ENCODE measurements at places on chromosomes 11 and 22.

GRCh38 chr11:44621140-44621681, 55.7 kb downstream of the CD82 start:
- DNase-seq = peak; percentile 57

DNA sequence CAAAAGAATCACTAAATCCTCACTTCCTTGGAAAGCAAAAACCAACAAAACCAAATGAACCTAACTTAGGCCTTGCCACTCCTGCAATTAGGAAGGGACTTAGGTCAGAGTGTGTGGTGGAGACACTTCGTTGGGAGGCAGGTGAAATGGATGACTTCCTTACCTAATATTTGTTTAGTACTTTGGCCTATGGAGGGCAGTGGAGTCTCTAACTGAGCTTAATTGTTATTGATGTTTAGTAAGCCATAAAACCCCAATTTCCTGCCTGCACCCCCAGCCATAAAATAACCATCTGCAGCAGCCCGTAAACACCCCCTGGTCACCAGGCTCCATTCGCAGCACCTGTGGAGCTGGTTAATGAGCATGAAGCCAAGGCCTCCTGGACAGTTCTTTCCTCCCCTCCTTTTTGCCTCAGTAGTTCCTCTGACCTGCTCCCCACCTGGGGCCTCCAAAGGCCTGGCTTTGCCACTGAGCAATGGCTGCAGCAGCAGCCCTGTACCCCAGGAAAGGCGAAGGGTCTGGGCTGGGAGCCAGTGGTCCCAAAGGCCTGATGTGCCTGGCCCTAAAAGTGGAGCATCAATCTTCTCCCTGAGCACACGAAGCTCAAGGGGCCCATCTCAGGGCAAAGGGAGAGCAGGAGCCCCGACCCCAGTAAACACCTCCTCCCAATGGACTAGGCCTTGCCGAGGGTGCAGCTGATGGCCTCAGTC, 15.6 kb upstream of the SYT13 start:
- DNase-seq = no peak

DNA sequence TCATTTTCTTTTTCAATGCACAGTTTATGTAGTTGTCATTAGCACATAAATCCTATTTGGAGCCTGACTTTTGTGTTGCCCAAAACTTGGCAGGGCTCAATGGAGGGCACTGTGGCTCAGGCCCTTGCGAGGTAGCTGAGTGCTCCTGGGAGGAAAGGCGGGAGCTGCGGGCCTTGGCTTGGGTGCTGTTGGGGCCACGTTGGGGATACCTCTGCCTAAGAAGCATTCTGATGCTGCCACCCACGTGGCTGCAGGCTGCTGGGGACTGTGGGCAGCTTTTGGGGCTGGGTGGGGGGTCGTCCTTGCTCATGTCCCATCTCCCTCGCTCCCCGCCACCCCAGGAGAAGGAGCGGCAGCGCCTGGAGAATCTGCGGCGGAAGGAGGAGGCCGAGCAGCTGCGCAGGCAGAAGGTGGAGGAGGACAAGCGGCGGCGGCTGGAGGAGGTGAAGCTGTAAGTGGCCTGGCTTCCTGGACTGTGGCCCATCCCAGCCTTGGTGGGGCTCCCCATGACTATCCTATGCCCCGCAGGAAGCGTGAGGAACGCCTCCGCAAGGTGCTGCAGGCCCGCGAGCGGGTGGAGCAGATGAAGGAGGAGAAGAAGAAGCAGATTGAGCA, 20.9 kb downstream of the INCENP start:
- DNase-seq = no peak

- no peak for DNase-seq
These were observed 85.0 kb upstream of the CLPB start for GRCh38 chr11:72519220-72519881.

DNA sequence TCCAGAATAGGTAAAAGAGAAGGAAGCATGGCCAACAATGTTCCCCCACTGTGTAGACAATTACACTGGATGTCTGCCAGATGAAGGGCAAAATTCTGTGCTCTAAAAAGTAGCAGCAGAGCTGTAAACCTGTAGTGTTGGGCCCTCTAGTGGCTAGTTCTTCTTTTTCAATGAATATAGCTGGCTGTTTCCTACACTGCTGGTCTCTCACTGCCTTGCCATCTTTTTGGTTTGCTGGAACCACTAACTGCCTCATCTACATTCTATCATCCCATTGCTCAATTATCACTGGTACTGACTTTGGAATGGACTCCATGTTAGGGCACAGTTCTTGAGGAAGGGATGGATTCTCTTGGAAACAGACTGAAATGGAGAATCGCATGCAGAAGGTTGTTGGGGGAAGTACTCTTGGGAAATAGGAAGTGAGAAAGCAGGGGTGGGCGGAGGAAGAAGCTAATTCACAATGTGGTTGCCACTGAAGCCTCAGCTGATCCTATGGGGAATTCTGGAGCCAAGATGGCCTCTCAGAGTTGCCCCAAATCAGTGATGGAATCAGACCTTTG, 17.9 kb downstream of the KCNE3 start:
- DNase-seq = peak; percentile 81

DNA sequence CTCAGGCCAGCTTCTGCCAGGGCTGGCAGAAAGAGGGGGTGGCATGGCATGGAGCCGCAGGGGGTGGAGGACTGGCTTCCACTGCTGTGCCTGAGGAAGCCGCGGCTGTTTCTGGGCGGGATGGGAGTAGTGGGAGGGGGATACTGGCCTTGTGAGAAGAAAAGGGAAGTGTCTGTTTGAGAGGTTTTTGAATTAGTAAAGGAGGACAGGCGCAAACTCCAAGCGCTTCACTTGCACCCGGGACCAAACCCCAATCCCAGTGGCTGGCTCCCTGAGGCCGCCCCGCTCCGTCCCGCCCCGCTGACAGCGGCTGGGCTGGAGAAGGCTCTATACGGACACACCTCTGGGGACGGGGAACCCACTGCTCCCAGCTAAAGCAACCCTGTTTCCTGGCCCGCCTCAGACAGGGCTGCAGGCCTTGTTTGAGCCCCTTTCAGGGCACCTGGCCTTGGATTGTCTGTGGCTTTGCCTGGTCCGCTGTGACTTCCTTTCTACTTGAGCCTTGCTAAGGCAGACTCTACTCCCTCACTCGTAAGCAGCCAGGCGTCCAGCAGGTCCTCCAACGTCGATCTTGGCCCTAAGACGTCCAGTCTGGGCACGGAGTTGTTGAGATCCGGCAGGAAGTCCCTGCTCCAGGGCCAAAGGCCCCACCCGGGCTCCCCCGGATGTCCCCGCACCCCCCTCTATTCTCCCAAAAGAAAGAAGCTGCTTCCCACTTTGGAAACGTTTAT, 2.2 kb downstream of the APOA1 start:
- DNase-seq = no peak

DNA sequence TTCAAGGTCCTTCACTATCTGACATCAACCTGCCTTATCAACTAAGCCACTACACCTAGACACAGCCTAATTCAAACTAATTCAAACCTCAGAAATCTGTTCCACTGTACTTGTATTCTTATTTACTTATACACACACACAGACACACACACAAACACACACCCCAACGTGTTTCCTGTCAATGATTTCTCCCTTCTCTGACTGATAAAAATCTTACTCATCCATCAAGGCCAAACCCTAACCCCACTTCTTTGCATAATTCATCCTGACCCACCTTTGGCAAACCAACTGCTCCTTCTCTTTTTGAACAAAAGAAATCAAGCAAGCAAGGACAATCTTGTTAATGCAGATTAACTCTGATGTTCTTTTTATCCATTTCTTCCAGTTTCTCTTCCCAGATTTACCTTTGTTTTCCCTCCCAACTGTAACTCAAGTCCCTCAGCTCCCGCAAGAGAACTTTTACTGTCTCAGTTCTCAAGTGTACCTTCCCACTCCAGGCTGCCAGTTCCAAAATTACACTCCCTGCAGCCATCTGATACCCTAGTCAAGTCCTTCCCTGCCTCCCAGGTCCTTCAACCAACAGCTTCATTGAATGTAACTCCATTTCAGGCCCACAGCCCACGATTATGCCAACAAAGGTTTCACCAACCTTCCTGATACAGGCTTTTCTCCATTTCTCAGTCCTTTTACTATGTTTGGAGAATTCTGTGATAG, 78.3 kb downstream of the PAK1 start:
- DNase-seq = no peak

DNA sequence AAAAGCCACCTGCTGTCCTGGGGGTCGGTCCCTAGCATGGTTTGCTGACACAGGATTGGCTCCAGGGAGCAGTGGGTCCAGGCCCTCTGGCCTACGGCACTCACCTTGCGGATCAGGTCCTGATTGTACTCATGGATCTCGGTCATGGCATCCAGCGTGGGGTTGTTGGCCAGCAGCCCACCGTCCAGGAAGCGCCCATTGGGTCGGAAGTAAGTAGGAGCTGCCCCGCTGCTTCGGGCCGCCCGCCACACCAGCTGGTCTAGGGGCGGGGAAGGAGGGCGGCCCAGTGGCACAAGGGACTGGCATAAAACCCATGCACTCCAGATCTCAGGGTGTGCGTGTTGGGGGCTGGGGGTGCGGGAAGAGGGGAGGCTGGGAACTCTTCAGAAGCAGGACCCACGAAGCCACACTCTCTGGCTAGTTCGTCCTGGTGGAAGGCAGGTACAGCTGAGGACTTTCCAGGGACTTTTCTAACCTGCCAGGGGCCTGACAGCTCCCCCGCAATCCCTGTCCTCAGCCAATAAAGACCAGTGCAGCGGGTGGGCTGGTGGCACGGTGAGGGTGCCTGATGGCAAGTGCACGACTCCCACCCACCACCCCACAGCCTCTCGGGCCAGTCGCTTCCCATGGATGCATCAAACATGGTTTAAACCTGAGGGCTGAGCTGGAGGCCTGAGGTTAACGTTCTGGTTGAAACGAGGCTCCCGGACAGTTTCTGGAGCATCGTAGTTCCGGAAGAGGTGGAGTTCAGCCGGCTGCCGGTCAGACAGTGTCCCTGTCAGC, 5.1 kb upstream of the BAIAP2L2 start:
- no peak for DNase-seq

- DNase-seq = peak; percentile 94
These were observed 741.4 kb downstream of the NTM start for GRCh38 chr11:132111838-132112237.

GRCh38 chr11:69210310-69211035, 54.7 kb downstream of the SMIM38 start:
- no peak for DNase-seq

DNA sequence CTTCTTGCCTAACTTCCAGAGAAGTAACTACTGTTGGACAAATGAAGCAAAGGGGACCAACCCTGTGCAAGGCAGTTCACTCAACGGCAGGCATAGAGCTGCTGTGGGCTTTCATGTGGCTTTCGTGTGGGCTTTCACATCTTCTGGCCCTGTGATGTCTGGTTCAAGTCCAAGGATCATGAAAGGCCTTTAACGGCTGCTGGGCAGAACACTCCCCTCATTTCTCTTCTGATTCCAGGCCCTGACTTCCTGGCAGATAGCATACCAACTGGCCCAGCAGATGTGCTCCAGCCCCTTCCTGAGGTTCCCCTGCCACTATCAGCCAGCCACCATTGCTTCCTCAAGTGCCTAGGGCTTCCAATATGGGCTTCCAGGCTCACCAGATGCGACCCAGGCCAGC, 28.7 kb upstream of the CTR9 start:
- DNase-seq = no peak

GRCh38 chr22:44732661-44733060, 19.7 kb upstream of the ARHGAP8 start:
- no peak for DNase-seq

DNA sequence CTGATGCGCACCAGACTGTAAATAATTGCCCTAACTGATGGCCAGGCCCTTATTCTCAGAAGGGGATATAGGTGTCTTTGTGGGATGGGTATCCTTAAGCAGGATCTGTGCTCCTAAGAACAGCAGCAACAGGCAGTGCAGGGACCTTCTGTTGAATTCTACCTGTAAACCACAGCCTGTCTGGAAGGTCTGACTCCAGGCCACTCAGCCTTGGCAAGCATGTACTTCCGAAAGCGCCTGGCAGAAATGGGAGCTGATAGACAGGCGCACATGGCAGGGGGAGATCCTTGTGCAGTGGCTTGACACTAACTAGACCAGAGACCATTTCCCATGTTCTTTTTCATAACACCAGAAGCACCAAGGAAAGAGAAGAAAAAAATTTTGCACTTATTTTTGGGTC, 59.0 kb downstream of the C22orf31 start:
- DNase-seq = no peak

DNA sequence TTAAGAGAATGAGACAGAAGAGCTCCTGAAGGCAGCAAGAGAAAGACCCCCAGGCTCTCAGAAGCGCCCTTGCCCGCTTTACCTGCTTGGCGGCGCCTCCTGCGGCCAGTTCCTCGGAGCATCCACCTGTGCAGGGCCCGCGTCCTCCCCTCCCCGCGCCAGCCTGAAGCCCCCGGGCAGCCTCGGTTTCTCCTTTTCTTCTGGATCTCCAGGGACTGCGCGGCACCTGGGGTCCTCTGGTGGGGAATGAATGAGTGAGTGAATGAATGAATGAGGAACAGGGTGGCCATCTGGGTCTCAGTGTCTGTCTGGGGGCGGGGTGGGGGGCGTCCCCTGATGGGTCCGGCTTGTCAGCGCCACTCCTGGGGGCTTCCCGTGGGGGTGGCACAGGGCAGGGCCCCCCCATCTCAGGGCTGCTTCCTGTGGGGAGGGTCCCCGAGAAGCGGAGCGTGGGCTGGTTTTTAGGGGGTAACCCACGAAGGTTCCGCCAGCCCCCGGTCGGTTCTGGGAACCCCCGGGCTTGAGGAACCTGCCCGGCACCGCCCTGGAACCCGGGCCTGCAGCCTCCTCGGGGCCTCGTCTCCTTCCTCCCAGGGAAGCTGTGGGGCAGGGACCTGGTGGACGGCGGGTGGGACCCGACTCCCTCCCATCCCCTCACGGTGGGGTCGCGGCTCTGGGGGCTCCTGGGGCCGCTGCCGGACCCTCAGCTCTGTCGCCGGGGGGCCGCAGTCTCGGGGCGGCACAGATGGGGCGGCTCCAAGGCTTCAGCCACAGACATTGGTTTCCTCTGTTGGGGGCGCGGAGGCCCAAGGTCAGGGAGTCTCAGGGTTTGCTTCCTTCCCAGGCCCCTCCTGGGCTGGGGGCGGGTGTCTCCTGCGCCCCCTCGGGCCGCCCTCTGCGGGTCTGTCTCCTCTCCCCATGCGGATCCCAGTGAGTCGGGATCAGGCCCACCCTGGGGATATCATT, 8.3 kb upstream of the KRTAP5-7 start:
- no peak for DNase-seq

- no peak for DNase-seq
These were observed 167.1 kb upstream of the TTC12 start for GRCh38 chr11:113147249-113147648.

- DNase-seq = no peak
These were observed 5.7 kb downstream of the C1QTNF6 start for GRCh38 chr22:37182101-37182948.

- no peak for DNase-seq
These were observed 66.5 kb upstream of the POU2AF1 start for GRCh38 chr11:111445586-111445985.

Data from astrocyte of the spinal cord (primary cell).